ENCODE measurements at places on chromosomes 12 and 14. TPM values are rescaled to one million over a fixed set of nuclear protein-coding genes. Genes with fewer than 3 reads are reported as not detected.

The SLCO1B1 gene
- total RNA-seq: not detected

The STAC3 gene
- total RNA-seq: 3.9 TPM

The ARHGAP5 gene
- 103 TPM for total RNA-seq

The ITPR2 gene
- total RNA-seq: 71.3 TPM

All from mesenteric fat pad (tissue), 1 donor.